ENCODE measurements at places on chromosomes 2 and 18.
A peak's percentile ranks its signal among the peaks of the same experiment; 100 is the strongest.

DNA sequence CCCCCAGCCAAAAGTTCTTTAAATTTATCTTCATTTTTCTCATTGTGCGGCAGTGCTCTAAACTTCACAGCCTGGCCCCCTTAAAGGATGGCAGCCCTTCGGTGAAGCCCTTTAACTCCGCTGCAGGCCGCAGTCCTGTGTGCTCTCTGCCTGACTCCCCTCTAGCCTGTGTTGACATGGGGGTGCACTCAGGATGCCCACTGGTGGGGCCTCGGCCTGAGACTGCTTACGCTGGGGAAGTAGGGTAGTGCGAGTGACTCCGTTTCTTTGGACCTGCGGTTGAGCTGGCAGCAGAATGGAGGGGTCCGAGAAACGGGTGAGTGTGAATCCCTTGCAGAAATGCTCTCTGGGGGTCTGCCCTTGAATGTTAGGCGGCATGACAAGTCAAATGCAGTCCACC lies 5.6 kb downstream of the RAB12 start:
- DNase-seq, result no peak

DNA sequence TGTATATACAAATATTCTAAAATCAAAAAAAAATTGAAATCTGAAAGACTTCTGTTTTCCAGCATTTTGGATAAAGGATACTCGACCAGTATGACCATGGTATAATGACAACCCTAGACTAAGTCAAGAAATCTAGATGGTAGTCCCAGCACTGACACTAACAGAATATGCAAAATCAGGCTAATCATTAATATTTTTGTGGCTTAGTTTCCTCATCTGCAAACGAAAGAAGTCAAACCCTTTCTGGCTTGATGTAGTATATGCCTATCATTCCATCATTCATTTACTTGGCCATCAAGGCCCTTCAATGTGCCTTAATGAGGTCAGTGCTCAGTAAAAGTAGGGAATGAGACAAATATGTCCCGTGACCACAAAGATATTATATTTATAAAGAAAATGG lies 83.5 kb downstream of the NCKAP5 start:
- no peak for DNase-seq

GRCh38 chr2:70988151-70988550 lies 6.5 kb downstream of the TEX261 start:
- DNase-seq, result no peak

GRCh38 chr2:10534514-10535250 lies 86.6 kb upstream of the ODC1 start:
- DNase-seq, result peak; percentile 41

- DNase-seq, result no peak
These were observed 135.2 kb upstream of the NT5C1B start for GRCh38 chr2:18724371-18725145.

- DNase-seq, result peak; percentile 62
These were observed 82.6 kb downstream of the PKP4 start for GRCh38 chr2:158539176-158540005.

GRCh38 chr2:58609326-58609725 lies 368.2 kb upstream of the FANCL start:
- no peak for DNase-seq

GRCh38 chr2:222504191-222504590 lies 79.8 kb downstream of the SGPP2 start:
- DNase-seq, result no peak

GRCh38 chr2:218284106-218284811 lies 8.0 kb downstream of the TMBIM1 start:
- peak; percentile 23 for DNase-seq

GRCh38 chr2:230906471-230907230 lies 18.4 kb downstream of the GPR55 start:
- DNase-seq, result no peak

DNA sequence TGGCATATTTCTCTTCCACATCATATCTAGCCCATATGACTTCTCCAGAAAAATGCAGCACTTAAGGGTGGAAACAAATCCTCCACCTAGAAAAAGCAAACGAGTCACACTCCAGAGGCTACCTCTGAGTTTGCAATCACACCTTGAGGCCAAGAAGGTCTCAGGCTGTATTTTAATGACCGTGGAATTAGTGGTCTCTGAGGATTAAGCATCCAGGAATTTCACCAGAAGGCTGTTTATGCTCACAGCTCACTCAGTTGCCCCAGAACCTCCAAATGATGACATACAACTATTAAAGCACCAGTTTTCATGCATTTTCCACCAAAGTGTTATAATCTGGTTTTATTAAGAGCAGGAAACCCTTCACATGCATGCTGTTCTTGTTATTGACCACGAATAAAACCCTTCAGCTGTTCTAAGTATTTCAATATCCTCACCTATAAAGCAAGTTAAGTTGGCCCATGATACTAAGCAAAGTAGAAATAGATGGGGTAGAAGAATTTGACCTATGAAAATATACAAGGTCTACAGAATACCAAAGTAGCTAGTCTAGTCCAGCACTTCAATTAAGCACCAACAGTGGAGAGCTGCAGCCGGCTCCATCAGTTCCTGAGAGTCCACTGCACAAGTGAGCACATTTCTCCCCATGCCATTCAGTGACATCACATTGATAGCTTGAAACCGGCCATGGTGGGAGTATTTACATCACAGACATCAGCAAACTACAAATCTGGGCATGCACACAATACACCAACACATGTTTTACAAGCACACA lies 39.5 kb upstream of the SLC14A1 start:
- no peak for DNase-seq

GRCh38 chr2:231280846-231281245 lies 82.4 kb downstream of the ARMC9 start:
- no peak for DNase-seq

- no peak for DNase-seq
These were observed 551.1 kb downstream of the TNS1 start for GRCh38 chr2:217451666-217452065.

DNA sequence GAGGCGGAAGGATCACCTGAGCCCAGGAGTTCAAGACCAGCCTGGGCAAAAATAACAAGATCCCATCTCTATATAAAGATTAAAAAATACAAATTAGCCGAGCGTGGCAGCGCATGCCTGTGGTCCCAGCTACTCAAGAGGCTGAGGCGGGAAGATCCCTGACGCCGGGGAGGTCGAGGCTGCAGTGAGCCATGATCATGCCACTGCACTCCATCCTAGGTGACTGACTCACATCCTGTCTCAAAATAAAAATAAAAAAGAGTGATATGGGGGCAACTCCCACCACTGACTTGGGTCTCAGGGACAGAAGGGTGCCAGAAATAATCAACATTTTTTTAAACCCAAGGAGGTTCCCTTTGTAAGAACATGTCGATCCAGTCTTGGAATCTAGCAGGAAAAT lies 37.6 kb downstream of the ZNF516 start:
- no peak for DNase-seq

DNA sequence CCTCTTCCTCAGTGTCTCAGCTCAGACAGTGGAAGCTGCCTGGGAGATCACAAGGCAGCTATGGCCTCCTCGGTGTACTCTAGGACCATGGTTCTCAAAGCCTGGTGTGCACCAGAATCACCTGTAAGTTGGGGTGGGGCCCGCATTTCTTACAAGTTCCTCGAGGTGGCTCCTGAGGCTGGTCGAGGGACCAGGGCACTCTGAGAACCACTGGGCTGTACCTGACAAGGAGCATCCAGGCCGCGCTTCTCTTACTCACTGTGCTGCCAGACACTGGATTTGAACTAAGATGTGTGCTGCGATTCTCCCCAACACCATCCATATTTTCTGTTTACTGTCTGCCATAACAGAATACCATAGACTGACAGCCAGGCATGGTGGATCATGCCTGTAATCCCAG lies 59.5 kb downstream of the DIPK1C start:
- DNase-seq, result no peak

DNA sequence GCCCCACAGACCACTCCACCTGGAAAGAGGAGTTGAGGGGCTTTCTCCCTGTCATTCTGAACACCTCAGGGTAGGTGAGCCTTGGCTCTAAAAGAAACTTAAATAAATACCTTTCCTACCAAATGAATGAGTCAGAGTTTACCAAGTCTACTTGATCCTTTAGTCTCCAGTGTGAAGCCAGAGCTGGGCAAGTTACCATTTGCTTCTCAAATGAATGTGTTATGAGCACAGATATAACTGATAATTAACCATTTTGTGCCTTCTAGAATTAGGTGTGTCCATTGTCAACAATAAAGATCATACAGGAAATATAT lies 347.7 kb downstream of the KIAA1328 start:
- no peak for DNase-seq

DNA sequence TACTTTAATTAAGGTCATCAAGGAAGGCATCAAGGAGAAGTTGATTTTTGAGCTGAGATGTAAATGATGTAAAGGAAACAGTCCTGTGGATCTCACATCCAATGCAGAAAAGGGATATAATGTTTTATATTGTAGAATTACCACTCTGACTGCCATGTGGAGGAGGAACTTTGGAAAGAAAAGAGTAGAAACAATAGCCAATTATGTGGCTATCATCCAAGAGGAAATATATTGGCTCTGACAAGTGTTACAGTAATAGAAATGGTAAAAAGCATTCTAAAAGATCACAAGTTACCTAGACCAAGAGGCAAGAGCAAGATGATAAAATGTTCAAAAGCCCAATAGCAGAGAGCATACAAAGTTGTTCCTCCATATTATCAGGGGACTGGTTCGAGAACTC lies 26.8 kb downstream of the BARD1 start:
- DNase-seq, result no peak

GRCh38 chr2:197464175-197464574 lies 10.8 kb downstream of the COQ10B start:
- DNase-seq, result peak; percentile 46

DNA sequence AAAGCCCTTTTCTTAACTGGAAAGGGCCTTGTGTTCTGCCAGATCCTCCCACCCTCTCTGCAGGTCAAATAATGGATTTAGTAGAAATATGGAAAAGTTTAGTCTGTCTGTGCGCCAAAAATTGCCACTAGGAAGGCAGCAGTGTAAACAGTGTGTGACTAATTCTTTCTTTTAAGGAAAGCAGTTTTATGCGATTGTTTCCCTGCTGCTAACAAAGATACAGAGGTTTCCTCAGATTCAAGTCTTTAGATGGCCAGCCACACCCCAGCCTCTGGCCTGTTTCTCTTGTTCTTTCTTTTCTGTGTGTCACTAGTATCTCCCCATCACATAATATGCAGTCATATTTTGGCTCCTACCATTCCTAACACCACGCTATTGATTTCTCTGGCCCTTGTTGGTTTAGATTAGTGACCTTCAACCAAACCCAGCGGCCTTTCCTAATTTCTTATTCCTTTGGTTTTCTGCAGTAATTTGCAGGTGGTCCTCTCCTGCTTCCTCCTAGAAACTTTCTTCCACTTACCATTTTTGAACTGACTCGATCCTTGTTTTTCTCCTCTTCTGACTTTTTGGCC lies 157.4 kb downstream of the LTBP1 start:
- DNase-seq, result no peak

DNA sequence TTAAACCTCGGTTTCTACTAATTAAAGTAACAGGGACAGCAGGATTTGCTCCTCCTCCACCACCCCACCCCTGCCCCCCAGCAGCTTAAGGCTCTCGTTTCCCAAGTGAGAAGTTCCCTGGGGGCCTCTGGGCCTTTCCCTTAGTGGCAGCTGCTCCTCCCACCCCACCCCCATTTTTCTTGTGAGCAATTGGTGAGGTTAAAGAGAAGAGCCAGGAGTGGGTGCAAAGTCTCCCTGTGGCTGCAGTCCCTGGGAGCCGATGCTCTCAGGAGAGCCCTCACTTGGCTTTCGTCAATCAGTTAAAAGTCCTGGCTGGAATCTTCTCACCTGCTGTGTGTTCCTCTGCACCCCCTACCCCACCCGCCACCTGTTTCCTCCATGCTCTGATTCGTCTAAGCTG lies 48.7 kb upstream of the AGAP1 start:
- DNase-seq, result no peak
